ENCODE measurements at places on chromosomes 1 and 21.

DNA sequence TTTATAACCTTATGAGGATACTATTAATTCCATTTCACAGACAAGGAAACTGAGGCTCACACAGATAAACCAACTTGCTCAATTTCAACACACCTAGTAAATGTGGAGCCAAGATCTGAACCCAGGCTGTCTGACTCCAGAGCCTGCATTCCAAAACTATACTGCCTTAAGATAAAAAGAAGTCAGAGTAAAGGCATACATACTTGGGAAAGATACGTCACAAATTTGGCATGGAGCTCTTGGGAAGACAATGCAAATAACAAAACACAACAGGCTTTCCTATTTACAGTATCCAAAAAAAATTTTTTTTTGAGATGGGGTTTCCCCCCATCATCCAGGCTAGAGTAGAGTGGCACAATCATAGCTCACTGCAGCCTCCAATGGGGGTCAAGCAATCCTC, 5.9 kb downstream of the AKT3 start:
- no peak for DNase-seq

DNA sequence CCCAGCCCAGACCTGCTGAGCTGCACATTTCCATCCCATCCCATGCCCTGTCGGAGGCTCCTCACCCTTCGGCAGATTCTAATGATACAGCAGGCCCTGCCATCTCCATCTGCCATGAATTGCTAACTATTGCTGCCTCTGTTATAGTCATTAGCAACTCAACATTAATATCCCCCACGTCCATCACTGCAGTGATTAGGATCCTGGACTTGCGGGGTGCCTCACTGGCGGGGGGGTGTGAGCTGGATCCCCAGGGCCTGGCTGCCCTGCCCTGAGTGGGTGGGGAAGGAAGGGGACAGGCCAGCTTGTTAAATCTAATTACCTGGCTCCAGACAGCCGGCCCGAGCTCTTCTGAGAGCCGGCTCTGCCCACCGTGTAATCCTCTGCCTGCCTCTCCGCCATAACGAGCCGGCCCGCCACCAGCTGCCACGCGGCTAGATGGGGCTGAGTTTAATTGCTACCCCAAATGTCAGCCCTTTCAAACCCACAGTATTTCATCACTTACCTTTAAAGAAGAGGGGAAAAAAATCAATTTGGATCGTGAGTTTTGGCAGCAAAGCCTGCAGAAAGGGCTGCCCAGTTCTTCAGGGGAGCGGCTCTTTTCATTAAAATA, 227.3 kb upstream of the CSF3R start:
- peak; percentile 90 for DNase-seq

- DNase-seq, result no peak
These were observed 1.6 kb downstream of the TP53BP2 start for GRCh38 chr1:223843934-223844786.

DNA sequence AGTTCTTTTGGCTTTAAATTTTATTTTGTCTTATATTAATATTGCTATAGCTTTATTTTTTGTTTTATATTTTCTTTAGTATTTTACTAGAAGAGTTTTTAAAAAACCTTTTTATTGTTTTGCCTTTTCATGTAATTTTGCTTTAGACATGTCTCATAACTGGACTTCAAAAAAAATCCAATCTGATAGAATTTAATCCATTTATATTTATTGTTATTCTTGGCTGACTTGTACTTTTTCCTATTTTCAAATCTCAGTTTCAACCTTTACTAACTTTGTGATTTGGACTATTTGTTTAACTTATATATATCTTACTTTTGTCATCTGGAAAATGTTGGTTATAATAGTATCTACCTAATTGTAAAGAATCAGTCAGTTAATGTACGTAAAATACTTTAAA, 61.2 kb downstream of the NTNG1 start:
- no peak for DNase-seq

GRCh38 chr1:88036345-88037014, 647.6 kb upstream of the PKN2 start:
- DNase-seq, result peak; percentile 9

GRCh38 chr1:112633628-112634027, 14.0 kb downstream of the CAPZA1 start:
- DNase-seq, result no peak

GRCh38 chr1:208157769-208158168, 86.4 kb downstream of the PLXNA2 start:
- DNase-seq, result no peak

- DNase-seq, result no peak
These were observed 32.8 kb downstream of the LGALS8 start for GRCh38 chr1:236556606-236557005.

DNA sequence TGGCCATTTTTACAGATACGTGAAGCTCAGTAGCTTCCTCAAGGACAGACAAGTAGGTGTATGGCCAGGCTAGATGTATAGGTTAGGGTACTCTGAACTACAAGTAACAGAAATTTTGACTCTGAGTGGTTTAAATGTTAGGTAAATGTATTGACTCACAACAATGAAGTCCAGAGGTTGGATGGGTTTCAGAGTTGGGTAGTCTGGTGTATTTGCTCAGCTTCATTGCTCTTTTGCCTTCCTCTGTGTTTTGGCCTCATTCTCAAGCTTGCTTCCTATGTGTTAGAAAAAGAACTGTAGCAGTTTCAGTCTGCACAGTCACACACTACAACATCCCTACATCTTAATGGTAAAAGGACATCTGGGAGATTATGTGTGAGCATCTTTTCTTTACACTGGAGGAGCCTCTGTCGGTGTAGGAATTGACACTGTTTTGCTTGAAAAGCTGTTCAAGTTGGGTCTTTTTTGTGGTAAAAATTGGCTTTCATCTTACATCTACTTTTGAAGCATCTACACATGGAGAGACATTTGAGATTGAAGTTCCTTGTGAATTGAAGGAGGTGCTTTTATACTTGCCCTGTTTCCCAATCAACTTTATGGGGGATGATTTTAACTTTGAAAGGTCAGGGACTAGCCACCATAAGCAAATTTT, 64.4 kb downstream of the MAST2 start:
- DNase-seq, result no peak

- DNase-seq, result no peak
These were observed 882 bp downstream of the VPS13D start for GRCh38 chr1:12230549-12231275.

GRCh38 chr1:113320272-113320671, 70.0 kb upstream of the MAGI3 start:
- no peak for DNase-seq

GRCh38 chr1:3066250-3066711, 2.7 kb upstream of the PRDM16 start:
- DNase-seq, result no peak

DNA sequence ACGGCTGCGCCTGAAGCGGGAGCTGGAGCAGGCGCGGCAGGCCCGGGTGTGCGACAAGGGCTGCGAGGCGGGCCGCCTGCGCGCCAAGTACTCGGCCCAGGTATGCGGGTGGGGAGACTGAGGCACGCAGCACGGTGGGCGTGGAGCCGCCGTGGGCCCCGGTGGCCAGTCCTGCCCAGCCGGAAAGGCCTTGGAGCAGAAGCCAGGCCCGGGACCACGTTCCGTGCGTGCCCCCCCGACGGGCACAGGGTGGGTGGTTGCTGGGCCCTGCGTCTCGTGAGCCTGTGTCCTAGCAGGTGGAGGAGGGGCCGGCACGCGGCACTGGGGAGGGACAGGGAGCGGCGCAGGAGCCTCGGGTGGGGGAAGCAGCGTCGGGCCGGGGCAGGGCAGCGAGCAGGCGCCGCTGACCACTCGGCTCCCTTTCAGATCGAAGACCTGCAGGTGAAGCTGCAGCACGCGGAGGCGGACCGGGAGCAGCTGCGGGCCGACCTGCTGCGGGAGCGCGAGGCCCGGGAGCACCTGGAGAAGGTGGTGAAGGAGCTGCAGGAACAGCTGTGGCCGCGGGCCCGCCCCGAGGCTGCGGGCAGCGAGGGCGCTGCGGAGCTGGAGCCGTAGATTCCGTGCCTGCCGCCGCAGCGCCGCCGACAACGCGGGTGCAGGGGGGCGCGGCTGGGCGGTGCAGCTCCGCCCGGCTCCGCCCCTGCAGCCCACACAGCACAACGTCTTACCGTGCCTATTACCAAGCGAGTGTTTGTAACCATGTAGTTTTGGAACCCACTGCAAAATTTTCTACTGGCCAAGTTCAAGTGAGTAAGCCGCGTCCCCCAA, 78.2 kb downstream of the SKI start:
- DNase-seq, result no peak

GRCh38 chr21:42531771-42532170, 18.1 kb downstream of the SLC37A1 start:
- DNase-seq, result no peak

- DNase-seq, result no peak
These were observed 7.7 kb upstream of the TCP10L start for GRCh38 chr21:32592929-32593502.

- DNase-seq, result no peak
These were observed 185.2 kb upstream of the TMEM51 start for GRCh38 chr1:14968251-14968851.

DNA sequence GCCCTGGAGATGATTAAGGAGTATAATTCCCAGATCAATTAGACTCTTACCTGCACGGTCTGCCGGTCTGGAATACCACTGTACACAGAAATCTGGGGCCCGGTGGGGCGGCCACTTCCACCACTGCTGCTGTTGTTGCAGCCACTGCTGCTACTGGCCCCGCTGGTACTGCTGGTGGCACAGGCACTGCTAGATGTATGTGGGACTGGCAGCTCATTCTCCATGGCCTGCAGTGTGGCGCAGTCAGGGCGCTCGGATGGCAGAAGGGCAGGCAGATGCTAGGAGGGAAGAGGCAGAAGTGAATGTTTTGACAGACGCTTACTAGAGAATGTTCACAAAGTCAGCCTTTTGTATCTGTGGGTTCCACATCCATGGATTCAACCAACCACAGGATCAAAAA, 54.4 kb upstream of the A3GALT2 start:
- DNase-seq, result no peak

GRCh38 chr1:224087286-224087794, 26.6 kb upstream of the FBXO28 start:
- no peak for DNase-seq

- DNase-seq, result no peak
These were observed 174.5 kb upstream of the RUNX1 start for GRCh38 chr21:35223480-35224156.

GRCh38 chr1:164605254-164606091, 46.5 kb downstream of the PBX1 start:
- DNase-seq, result no peak

DNA sequence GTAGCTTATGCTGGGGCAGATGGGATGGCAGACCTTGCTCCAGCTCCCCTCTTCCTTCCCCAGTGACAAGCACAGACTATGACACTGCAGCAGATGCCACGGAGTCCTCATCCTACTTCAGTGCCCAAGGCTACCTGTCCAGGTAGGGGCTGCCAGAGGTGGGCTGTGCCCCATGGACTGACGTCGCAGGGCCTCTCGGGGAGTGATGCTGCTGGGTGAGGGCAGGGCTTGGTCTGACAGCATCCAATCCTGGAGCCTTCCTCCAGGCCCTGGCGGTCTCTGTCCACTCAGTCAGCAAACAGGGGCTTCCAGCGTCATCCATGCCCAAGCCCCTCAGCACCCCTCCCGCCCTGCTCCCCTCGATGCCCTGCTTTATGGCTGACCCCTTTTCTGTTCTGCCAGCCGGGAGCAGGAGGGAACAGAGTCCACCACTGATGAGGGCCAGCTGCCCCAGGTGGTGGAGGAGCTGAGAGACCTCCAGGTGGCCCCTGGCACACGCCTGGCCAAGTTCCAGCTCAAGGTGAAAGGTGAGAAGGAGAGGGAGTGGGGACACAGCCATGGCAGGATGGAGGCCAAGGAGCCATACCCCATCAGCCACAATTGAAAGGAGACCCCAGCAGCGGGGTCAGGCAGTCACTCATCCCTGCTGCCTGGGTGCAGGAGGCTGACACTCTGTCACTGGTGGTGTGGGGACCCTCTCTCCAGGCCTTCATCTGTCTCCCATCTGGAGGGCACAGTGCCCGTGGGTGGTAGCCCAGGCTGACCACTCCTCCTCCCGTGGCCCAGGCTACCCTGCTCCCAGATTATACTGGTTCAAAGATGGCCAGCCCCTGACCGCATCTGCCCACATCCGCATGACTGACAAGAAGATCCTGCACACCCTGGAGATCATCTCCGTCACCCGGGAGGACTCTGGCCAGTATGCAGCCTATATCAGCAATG, 73.6 kb downstream of the TRIM11 start:
- DNase-seq, result no peak

DNA sequence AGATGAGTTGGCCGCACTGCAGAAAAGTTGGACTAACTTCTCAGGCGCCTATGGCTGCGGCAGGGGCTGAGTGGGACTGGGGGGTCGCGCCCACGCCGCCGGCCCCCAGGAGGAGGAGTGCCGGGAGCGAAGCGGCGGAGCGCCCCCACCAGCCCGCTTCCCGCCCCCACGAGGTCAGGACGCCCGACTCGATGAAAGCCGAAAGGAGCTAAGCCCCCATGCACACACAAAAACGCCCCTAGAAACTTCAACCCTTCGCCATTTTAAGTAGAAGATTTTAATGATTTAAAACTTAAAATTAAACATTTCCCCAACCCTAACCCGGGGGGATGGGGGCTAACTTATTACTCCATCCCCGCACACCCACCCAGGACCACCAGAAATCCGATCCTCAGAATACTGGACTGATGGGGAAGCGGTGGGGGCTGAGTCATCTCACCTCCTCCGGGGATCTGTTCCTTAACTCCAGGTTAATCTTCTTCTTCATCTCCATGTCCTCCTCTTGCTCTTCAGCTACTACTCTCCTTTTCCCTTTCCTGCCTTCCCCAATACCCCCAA, 539 bp downstream of the ANP32E start:
- DNase-seq, result peak; percentile 40

DNA sequence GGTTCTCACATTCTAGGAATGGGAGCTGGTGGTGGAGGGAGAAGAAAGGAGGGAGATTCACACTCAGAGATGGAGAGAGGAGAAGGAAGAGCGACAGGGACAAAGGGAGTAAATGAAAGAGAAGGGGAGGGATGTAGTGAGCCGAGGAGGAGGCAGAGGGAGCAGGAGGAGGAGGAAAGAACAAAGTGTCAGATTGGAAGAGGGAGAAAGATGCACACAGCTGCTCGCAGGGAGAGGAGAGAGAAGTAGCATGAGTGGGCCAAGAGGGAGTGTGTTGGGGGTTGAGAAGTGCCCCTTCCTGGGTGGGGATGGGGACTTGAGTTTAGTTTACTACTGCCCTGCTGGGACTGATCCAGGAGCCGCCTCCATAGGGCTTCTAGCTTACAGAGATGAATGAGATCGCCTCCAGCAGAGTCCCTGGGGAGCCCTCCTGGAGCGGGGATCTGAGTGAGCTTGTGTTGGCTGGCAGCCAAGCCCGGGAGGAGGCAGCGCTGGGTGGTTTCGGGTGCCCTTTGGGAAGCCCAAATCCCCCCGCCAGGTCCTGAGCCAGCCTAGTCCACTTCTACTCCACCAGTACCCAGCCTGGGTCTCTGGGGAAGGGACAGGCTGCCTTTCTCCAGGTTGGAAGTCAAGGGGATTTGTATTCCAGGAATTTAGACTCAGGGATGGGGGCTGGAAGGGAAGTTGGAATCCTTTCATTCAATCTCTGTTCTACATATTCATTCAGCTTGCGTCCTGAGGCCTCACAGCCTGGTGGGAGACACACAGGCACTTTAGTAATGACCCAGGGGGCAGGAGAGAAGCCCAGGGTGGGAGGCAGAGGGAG, 20.9 kb downstream of the PTPRU start:
- peak; percentile 66 for DNase-seq
